ENCODE measurements at places on chromosomes 7 and 10.

GRCh38 chr10:2488446-2489005 is 578.8 kb upstream of the PFKP start:
- no peak for DNase-seq

GRCh38 chr10:132330486-132330833 is 1.5 kb upstream of the LRRC27 start:
- DNase-seq, result no peak

DNA sequence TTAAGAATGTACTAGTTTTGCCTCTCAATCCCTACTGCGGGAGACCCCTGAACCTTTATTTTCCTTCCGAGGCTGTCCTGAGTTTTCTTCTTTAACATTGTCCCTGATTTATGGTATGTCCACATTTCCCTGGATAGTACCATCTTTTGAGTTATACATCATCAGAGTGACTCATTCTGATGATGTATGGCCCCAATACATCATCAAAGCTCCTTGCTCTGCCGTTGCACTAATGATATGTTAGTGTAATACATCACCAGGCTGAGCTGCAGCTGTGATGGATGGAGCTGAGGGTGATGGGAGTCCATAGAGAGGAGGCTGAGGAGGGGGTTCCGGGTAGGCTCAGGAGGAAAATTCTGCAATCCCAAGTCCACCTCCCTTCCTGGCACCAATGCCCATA is 986.5 kb downstream of the KCNMA1 start:
- DNase-seq, result no peak

DNA sequence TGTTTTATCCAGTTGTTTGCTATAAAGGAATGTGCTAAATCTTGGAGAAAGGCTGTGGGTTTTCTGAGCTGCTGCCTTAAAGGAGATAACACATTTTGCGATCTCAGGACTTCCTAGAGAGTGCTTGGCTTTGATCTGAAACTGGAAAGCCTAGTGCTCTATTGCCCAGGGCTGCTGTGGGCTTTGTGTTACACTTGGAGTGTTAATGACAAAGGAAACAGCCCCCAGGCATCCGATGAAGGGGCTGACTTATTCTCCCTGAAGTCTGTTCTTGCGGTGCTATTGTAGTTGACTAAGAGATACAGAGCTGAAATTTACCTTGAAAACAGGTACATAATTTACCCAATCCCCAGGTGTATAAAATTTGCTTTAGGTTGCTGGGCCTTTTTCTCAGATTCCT is 74.5 kb downstream of the SND1 start:
- DNase-seq, result no peak

DNA sequence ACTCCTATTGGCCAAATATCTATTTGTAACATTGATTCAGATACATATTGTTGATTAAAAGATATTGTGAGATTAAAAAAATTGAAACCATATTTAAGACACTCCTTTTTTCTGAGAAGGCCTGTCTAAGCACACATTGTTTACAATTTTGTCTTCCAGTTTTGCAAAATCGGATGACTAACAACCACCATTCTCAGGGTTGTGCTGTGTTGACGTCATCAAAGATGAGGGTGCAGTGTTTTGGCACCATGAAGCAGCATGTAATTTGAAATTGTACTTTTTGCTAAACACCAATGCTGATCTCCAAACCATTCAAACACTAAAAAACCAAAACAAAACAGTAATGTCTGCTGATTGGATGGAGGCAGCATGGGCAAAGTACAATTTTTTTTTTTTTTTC is 7.4 kb downstream of the CREB5 start:
- no peak for DNase-seq

GRCh38 chr10:28120795-28121194 is 121.9 kb upstream of the ODAD2 start:
- DNase-seq, result no peak

DNA sequence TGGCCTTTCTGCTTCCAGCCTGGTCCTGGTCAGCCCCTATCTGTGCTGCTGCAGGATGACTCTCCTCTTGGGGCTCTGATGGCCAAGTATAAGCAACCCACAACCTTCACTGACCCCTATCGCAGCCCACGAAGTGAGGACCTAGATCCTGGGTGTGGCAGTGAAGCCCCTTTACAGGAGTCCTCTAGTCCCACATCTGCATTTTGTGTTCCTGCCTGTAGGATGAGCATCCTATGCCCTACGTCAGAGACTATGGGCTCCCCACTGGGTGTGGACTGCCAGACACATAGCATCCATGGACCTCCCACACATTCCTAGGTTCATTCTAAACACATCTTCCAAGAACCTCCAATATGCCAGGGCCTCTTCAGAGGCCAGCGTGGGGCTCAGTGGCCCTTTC is 29.0 kb downstream of the ARHGAP22 start:
- DNase-seq, result no peak

- DNase-seq, result no peak
These were observed 41.7 kb upstream of the NRF1 start for GRCh38 chr7:129569811-129570215.
